ENCODE measurements at places on chromosomes 12 and 14. TPM values are rescaled to one million over a fixed set of nuclear protein-coding genes. Genes with fewer than 3 reads are reported as not detected.
A peak's percentile ranks its signal among the peaks of the same experiment; 100 is the strongest.

The ASCL4 gene
- total RNA-seq = not detected

The CYP27B1 gene
- not detected for total RNA-seq

The ARHGAP9 gene
- total RNA-seq = not detected

- DNase-seq = no peak
These were observed 112.1 kb downstream of the DICER1 start for GRCh38 chr14:95045106-95045701.

DNA sequence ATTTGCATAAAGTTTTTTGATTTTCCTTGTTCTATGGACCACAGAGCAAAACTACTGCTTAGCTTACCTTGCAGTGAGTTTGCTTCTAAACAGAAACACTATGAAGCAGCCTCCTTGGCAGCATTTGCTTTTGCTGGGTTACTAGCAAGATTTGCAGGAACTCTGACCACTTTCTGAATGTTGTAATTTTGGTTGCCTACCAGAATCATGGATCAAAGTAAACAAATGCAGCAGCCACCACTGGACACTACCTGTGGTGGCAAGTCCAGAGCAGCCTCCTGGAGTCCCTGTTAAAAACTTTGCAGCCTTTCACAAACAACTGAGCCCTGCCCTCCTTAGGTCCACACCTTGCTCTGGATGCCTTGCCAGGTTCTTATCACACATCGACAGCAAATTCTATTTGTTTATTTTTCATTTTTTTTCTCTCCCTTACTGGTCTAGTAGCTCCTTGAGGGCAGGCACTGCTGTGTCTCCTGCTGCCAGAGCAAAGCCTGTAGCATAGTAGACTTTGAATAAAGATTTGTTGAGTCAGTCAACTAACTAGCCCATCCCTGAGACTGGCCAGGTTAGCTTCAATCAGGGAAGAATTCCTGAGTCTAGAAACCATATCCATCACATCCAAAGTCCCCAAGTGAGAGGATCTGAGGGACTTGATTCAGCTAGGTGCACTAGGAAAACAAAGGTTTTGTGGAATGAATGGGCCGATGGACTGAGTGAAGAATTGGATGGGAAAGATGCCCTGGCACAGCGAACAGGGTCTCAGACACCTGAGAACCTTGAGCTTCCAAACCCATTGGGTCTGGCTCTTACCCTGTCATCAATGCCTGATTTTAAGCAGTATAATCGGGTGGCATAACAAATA is 5.7 kb downstream of the TTC6 start:
- DNase-seq = no peak

DNA sequence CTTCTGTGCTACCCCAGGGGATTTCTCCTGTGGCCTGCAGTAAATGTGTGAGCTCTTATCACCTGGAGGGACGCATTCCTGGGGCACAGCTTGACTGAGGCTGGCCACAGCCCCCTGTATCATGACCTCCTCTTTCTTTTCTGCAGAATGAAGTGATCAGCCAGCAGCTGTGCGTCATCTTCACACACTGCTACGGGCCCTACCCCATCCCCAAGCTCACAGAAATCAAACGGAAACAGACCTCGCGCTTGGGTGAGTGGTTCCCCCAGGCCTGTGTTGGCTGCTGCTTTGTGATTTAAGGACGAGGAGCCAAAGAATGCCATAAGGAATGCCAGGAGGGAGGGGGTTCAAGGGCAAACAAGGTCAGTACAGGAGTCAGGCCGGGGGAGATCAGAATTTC is 50.5 kb upstream of the PWP1 start:
- DNase-seq = no peak

GRCh38 chr12:114152890-114153289 is 186.8 kb upstream of the RBM19 start:
- DNase-seq = no peak

DNA sequence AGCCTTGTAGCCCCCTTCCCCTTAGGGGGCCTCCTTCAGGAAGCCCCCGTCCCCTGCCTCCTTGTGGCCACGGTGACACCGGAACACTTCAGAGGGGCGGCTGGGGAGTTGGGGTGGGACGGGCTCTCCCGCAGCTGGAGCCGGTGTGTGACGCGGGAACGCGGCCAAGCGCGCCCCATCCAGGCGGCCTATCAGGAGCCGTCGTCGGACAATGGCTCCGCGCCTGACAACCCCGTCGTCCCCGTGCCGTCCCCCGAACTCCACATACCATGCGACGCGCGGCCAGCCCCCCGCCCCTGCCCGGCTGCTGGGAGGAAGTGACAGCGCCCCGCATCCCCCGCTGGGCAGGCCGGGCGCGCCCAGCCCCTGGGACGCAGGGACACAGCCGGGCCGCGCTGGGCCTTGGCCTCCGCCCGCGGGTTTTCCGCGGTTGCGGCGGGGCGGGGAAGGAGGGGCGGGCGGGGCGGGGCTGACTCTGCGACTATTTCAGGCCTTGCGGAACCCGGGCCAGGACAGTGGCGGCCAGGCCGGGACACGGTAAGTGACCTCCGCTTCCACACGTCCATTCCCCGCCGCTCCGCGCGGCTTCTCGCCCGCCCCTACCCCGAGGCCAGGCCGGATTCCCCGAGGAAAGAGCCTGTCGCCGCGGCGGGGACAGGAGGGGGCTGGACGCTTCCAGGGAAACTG is at the start of gene TNFAIP2:
TNFAIP2 (plus strand) TSS at position 515 of the 687 bp plus-strand sequence. CDS start 2,997 bp downstream, outside the sequence.
- peak; percentile 44 for DNase-seq

DNA sequence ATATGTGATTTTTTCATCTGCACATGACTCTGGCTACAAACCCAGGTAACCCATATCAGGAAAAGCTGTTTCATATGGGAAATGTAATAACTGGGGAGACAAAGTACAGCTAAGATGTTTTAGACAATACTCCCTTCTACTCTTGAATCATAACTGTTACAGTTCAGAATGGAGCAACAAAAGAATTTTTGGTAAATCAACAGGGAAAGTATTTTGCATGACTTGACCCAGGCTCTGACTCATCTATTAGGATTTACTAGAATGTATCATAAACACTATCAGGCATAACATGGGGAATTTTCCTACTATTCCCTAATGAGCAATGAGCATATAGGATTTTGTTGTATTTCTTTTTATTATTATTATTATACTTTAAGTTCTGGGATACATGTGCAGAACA is 553.0 kb downstream of the SLC16A7 start:
- DNase-seq = no peak

All from MG63 (cell line).